ENCODE measurements at places on chromosomes 11 and 22.

DNA sequence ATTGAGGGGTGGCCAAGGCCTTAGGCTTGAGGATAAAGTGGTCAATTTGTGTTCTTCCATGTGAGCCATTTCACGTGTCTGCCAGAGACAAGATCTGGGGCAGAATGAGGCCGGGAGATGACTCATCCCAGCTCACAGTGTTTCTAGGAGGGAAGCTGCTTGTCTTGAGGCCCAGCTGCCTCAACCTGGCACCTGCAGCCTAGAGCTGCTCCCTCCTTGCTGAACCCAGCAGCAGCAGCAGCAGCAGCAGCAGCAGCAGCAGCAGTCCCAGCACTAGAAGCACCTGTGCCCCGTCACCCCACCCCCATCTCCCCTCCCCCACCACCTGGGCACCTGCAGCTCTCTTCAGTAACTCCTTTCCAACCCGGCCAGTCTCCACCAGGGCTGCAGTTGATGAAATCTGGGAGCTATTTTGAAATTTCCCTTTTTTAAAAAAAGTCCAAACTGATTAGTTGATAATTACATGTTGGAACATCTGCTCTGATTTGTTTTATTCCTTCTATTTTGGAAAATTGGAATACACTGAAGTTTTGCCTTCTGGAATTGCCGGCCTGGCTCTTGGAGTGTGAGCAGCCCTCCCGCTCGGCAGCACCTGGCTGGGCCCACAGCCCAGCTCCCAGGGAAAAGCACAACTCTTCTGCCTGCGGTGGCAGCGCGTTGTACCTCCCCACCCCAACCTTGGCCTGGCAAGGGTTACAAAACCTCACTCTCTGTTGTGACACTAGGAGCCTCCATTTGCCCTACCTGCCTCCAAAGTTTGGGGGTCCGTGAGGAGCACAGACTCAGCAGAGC lies 143.5 kb downstream of the NXPE2 start:
- peak; percentile 72 for DNase-seq

DNA sequence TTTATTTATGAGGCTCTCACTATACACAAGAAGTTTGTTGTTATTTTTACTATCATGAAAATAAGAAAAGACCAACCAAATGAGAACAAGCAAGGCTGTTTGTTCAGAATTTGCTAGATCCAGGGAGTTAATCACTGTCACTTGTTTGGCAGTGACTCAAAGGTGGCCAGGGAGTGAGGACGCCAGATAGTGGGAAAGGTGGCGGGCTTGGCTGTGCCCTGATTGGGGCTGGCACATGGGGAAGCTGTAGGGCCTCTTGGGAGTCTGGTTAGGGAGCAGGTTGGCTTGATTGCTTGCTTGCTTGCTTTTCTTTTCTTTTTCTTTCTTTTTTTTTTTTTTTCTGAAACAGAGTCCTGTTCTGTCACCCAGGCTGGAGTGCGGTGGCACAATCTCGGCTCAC lies 53.1 kb upstream of the SLC22A12 start:
- no peak for DNase-seq

- peak; percentile 99 for DNase-seq
These were observed 163.3 kb upstream of the RASSF10 start for GRCh38 chr11:12845739-12846358.

DNA sequence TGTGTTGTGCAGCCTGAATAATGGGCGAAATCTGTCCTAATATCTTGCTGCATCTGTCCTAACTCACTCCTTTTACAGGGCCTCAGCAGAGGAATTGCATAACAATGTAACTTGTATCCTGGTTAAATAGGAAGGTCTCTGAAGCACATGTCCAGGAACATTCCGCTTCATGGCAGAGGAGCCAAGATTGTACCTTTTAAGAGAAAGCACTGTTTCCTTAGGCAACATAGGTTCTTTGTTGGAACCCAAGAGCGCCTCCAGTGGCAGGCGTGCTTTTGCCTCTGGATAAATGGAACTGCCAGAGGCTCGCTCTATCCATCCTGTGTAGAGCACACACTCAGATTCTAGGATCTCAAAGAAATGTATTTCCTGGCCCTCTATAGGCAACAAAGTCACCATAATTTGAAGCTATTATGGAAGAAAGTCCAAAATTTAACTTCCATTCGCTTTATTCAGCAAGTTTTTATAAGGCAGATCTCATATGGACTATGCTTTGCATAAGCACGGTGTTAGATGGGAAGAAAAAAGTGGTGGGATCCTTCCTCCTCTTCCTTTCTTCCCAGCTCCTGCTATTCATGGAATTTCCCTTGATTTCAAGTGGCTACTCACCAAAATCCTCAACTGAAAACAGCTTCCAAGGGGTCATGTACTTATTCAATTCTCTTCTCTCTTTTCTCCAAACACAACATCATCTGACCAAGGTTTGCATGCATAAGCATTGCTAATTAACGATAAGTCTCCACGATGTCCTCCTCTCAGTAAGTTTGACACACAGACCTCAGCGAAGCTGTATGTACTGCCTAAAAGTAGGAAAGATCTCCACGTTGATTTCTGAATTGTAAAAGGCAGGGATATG lies at the start of gene BLID:
BLID (minus strand) TSS at position 692 of the 856 bp plus-strand sequence; CDS start at position 399, 293 bp downstream.
- DNase-seq, result peak; percentile 18

- no peak for DNase-seq
These were observed 452.0 kb downstream of the JRKL start for GRCh38 chr11:96841792-96842191.

DNA sequence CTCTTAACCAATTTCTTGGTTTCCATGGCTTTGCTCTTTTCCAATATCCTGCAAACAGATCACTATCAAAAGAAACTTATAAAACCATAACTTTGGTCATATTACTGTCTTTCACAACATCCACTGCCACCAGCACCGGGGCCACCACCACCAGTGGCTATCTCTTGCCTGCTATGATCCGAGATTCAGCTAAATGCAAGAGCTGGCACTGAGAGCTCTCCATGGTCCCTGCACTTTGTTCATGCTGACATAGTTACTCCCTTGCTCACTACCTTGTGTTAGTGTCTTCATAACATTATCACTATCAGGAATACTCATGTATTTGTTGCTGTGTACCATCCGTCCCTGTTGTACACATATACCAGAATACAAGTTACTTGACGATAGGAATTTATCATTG lies 299.0 kb downstream of the ETS1 start:
- no peak for DNase-seq

DNA sequence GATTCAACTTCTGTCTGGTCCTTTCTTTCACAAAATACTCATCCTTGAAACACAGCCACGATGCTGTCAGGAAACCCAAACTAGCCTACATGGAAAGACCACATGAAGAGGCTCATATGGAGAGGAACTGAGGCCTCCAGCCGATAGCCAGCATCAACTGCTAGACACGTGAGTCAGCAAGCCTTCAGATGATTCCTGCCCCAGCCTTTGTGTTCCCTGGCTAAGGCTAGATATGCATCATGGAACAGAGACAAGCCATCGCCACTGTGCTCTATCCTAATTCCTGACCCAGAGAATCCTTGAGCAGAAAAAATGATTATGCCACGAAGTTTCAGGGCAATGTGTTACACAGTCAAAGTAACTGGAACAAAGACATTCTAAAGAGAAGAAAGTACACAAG lies 75.5 kb downstream of the ENTHD1 start:
- DNase-seq, result no peak

GRCh38 chr11:71086687-71087258 lies 165.6 kb downstream of the SHANK2 start:
- DNase-seq, result peak; percentile 62

DNA sequence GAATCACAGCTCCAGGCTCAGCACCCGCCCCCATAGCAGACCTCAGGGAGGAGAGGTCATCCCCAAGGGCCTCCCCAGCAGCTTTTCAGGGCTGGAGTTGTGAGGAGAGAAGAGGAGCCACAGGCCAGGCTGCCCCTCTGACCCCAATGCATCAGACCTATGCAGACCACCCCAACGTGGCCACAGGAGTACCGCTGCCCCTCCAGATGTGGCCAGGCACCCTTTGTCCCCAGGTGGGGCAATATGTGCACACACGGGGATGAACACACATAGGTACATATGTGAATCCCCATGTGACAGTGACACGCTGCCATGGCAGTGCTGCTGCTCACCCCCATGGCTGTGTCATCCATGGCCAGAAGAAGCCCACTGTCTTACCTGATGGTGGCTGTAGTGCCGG lies 10.9 kb downstream of the USH1C start:
- no peak for DNase-seq

DNA sequence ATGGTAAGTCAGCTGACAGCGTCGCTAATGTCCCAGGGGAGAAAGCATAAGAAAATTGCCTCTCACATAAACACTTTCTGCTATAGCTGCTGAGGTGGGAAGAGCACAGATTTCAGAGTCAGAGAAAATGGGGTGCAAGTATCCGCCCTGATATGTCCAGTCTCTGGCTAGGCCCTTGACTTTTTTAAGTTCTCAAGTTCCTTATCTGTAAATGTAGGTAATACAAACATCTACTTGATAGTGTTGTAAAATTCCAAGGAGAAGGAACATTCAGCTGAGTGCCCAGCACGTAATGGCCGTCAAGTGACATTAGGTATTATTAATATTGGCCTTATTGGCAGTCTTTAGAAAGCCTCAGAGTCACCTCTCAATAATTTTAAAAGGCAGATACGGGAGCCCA lies 143.6 kb downstream of the NTM start:
- no peak for DNase-seq

GRCh38 chr11:57735619-57736298 lies 5.5 kb upstream of the SELENOH start:
- no peak for DNase-seq

DNA sequence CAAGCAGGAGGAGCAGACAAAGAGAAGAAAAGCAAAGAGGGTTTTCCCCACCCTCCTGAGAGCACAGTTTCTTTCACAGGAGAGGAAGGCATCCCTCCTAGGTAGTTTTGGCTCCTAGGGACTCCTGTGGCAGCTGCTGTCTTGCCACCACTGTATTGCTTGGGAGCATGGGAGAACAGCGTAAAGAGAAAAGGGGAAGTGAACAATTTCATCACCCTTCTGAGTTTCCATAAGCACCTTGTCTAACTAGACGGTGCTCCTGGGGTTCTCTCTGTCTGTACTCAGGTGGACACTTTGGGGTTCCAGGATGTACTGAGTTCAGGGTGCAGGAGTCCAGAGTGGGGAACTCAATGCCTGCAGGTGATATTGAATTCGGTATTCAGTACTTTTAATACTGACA lies 1430.5 kb downstream of the TBC1D22A start:
- DNase-seq, result no peak

DNA sequence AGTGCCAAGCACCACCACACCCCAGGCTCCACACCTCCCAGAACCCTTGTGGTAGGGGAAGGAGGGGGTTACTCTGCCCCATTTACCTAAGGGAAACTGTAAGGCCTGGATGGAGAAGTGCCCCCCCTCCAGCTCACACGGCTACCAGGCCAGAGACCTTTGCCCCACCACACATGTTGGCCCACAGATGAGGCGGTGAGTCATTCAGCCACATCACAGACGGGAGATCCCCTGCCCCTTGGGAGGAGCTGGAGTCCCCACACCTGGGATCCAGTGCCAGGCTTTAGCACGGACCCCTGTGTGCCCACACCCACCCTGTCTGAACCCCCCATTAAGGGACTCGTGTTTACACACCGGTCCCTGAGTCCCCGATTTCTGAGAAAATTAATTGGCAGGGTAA lies 24.9 kb downstream of the CDKN1C start:
- no peak for DNase-seq

GRCh38 chr11:75700940-75701339 lies 16.7 kb upstream of the MOGAT2 start:
- no peak for DNase-seq

GRCh38 chr22:38753948-38754750 lies 1.6 kb downstream of the SUN2 start:
- peak; percentile 11 for DNase-seq

GRCh38 chr22:50513175-50513574 lies 5.2 kb downstream of the NCAPH2 start:
- no peak for DNase-seq

GRCh38 chr11:125957618-125958332 lies 11.9 kb downstream of the VSIG10L2 start:
- DNase-seq, result no peak

GRCh38 chr11:118064956-118065355 lies 11.9 kb upstream of the TMPRSS4 start:
- no peak for DNase-seq

All from NCI-H1417 (cell line).